Left lung (tissue), 14 donors: ENCODE measurements at places on chromosomes 1 and 21. TPM values are rescaled to one million over a fixed set of nuclear protein-coding genes. Genes with fewer than 3 reads are reported as not detected.

DNA sequence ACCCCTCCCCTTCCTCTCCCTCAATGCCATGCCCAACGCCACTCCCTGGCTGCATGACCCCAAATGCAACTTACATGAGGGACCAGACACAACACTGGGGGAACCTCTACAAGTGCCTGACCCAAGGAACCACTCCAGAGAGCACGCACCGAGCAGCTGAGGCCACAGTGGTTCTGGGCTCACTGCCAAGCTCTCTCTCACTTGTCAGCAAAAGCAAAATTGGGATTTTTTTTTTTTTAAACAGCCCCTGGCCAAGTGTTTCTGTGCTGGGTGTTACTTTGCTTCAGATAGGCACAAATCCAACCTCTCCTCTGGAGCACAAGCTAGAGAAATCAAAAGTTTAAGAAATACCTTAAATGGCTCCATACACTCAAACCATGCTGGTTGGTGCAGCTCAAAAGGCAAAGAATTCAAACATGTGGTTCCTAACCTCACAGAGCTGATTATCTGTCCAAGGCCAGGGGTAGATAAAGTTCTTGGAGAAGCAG is 363.0 kb downstream of the SETD4 start:
- peak; percentile 53 for DNase-seq

BARHL2 gene
- polyA plus RNA-seq, result not detected

- DNase-seq, result no peak
These were observed 651.0 kb downstream of the SMYD3 start for GRCh38 chr1:245855846-245856730.

DNA sequence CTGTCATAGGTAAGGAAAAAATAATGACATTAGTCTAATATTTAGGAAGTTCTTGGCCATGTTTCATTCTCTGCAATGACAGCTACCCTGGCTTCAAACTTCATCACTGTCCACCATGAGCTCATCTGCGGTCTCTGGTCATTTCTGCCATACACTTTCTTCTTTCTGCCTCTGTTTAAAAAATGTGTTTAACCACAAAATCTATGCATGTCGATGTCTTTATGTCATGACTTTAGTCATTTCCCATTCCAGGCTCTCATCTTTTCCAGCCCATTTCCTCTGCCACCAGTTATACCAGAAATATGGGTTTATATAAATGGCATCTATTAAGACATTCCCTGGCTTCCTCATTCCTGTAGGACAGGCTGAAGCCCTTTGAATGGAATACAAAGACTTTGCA is 68.5 kb upstream of the DUSP10 start:
- no peak for DNase-seq

TRAPPC10 gene
- 32.7 TPM for polyA plus RNA-seq

GRCh38 chr1:22206551-22207125 is 63.7 kb upstream of the WNT4 start:
- DNase-seq, result peak; percentile 16

DNA sequence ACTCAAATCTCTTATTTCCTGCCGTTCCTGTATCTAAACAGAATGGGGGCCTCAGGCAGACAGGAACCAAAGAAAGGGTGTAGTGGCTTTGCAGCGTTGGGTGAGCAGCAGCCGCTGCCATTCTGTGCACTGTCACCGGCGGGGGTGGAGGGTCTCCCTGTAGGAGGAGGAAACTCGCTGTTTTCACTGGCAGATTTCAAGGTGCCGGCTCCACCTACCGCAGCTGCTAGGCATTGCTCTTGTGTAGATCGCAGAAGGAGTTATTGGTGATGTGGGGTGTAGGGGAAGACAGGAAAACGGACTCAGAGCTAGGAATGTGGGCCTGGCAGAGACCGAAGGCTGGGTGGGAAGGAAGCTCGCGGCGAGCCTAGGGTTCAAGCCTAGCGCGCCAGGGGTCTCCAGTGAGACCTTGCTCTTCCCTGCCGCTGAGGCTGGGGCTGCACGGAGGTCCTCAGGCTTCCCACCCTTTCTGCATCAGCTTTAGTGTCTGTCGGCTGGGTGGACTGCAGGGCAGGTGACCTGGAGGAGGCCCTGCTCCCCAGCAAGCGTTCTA is 20.8 kb downstream of the ATP5PO start:
- peak; percentile 74 for DNase-seq

DNA sequence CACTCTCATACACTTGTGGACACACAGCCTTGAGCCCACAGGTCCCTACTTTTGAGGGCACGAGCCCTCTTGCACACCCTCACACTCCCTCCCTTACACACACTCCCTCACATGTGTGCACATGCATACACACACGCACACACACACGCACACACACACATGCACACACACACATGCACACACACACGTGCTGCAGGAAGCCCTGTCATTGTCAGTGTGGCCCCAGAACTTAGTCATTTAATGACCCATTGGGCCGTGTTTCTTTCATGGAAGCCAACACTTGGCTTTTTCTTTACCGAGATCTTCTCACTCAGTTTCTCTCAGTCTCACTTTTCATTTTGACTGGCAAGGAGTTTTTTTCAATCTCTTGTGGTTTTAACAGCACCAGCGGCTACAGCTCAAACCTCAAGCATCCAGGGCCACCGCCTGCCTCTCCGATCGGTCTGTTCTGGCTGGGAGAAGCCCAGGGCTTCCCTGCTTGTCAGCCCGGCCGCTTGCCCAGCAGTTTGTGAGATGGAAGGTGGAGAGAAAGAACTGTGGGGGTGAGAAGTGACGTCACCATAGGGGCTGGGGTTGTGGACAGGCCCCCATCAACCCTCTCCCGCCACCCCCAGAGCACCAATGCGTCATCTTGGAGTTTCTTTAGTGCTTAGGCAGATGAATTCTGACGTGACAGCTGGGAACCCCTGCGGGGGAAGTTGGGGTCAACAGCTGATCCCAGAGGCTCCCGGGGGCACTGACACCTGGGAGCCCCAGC is 15.8 kb upstream of the TNFRSF8 start:
- DNase-seq, result no peak

GRCh38 chr1:85628791-85629531 is 48.4 kb downstream of the CCN1 start:
- DNase-seq, result peak; percentile 55

KCNC4 gene
- 13.8 TPM for polyA plus RNA-seq

DNA sequence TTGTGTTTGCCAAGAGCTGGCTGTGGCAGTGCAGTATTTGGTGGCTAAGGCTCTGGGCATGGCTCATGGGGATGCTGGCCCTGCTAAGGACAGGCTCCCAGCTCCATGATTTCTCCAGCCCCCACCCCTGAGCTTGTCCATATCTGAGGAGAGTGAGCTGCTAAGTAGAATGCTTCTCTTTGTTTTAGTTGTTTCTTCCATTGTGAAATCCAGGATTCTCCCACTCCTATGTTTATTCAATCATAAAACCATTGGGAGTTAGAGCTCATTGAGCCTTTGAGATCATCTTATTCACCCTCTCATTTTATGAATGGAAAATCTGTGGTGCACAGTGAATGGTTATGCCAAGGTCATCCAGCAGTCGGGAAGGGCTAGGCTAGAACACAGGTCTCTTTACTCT is 188.8 kb downstream of the TNR start:
- no peak for DNase-seq
